EL (cell line): ENCODE measurements at places on chromosomes 5 and 9.

DNA sequence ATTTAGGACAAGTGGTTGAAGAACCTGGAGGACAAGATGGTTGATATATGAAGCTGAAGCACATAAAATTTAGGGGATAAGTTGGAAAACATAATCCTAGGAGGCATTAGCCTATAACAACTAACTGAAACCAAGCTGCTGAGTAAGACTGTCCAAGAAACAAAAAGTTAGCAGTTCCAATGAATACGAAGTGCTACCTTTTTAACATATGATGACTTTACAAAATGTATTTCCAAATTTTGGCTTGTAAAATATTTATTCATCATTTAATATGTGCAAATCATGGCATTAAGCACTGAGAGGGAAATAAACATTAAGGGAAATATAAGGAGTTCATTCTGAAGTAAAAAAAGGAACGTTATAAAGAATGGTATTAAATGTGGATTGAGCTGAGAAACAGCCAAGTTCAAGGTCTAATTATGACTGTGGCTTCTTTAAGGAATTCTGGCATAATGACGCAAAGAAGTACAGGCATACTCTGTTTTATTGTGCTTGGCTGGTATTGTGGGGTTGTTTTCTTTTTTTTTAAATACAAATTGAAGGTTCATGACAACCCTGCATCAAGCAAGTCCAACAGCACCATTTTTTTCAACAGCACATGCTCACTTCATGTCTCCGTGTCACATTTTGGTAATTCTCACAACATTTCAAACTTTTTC lies 7.7 kb downstream of the RAPGEF6 start:
- DNase-seq, result no peak

GRCh38 chr9:121672213-121672612 lies 20.8 kb downstream of the DAB2IP start:
- no peak for DNase-seq

- DNase-seq, result no peak
These were observed 119.8 kb upstream of the EGFLAM start for GRCh38 chr5:38138574-38138973.

- peak; percentile 86 for DNase-seq
These were observed 239.6 kb upstream of the TAS2R1 start for GRCh38 chr5:9869616-9870288.

- DNase-seq, result peak; percentile 90
These were observed 46.1 kb downstream of the PTTG1 start for GRCh38 chr5:160467555-160468362.

DNA sequence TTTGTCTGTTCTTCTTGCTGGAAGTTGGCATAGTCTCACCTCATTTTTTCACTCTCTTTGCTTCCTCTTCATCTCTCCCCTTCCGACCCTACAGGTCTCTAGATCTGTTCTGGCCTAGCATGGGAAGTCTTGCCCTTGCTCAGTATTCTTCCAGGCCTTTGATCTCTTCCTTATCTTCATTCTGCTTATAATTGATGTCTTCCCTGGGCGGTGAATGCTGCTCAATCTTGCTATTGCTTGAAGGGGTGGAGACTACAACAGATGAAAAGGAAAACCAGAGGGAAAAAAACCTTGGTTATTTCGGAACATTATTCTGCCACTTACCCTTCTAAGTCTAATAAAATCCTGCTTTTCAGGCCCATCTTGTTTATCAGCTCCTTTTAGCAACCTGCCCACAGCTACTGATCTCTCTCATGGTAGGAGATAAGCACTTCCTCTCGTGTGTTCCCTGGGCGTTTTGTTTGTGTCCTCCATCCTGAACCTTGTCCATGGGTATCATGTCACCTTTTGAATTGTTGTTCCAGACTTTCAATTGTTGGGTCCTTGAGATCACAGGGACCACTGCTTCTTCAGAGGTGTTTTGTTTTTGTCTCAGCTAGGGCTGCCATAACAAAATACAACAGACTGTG lies 375.6 kb downstream of the ADGRV1 start:
- no peak for DNase-seq

DNA sequence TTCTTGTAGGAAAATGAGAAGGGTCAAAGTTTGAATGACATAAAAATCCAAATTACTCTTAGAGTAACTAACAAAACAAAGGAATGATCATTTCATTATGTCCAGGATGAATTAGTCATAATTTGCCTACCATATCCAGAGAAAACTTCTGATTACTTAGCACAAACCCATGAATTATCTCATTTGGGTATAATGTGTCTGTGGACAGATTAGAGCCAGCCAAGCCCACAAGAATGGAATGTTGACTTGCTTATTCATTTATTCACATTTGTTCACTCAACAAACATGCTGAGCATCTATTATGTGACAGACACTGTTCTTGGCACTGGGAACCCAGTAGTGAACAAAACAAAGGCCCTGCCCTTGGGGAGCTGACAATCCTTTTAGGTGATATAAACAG lies 87.4 kb downstream of the APBA1 start:
- peak; percentile 24 for DNase-seq

GRCh38 chr5:112344540-112344939 lies 74.5 kb downstream of the EPB41L4A start:
- DNase-seq, result no peak

GRCh38 chr5:175844174-175844573 lies 27.2 kb upstream of the CPLX2 start:
- DNase-seq, result no peak

GRCh38 chr9:87862536-87863268 lies 20.0 kb upstream of the SPATA31E1 start:
- DNase-seq, result peak; percentile 89

DNA sequence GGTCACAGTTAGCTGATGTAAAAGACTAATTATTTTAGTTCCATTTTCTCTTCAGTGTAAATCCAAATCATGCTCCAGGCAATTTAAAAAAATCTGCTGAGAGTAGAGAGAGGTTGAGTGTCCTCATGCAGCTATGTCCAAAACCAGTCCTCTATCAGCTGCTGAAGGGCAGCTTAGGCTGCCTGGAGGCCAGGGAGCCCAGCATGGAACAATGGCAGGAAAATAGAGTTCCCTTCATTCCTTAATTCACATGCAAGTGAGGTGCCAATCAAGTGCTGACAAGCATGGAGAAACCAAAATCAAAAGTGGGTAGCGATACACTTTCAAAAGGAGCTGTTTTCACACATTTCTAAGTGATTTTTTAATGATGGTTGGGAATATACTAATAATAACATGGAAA lies 78.3 kb upstream of the POU5F2 start:
- DNase-seq, result no peak

DNA sequence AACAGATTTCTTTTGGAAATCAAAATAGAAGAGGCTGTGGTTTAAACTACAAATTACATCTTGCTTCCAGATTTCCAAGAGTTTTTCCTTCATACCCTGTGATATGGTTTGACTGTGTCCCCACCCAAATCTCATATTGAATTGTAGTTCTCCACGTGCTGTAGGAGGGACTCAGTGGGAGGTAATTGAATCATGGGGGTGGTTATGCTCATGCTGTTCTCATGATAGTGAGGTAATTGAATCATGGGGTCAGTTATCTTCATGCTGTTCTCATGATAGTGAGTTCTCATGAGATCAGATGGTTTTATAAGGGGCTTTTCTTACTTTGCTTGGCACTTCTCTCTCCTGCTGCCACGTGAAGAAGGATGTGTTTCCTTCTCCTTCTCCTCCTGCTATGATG lies 687.0 kb upstream of the ZNF608 start:
- no peak for DNase-seq

DNA sequence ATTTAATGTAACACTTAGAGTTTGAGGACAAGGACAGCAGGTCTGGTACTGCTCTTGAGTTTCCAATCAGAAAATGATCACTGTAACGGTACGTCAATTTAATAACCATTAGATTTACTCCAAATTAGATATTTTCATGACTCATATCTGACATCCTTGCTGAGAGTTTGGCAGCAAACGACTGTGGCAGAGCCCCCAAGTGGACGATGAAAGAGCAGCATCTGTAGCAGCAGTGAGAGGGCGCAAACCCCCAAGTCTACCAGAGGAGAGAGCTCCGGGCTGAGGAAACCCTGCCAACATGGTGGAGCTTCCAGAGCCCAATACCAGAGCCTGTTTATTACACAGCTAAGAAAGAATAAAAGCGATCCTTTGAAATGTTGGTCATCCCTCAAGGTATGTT lies 73.2 kb upstream of the EPB41L4A start:
- peak; percentile 66 for DNase-seq

GRCh38 chr5:51378448-51379330 lies 4.6 kb upstream of the ISL1 start:
- no peak for DNase-seq

- no peak for DNase-seq
These were observed 280.4 kb downstream of the PBX3 start for GRCh38 chr9:126027566-126027965.

GRCh38 chr5:111095982-111096381 lies 3.8 kb downstream of the WDR36 start:
- no peak for DNase-seq

DNA sequence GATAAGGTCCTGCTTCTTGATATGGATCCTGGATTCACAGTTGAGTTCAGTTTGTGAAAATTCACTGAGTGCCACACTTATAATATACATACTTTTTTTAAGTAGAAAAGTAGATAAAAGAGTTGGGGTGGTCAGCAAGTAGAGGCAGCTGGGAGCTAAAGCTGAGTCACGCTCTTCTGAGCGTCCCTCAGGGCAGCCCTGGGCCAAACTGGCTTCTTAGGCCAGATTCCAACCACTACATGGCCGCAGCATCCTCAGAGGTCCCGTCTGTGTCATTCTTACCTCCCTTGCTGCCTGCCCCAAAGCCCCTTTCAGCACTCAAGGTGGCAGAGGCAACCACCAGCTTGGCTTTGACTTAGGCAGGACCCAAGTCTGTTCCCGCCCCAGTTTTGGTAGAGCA lies 123.3 kb upstream of the TBC1D2 start:
- DNase-seq, result peak; percentile 47

GRCh38 chr9:5801739-5802113 lies 31.2 kb downstream of the ERMP1 start:
- DNase-seq, result peak; percentile 24

GRCh38 chr9:34521406-34522045 lies 1.3 kb downstream of the ENHO start:
- DNase-seq, result no peak

GRCh38 chr9:127154390-127155191 lies 32.2 kb upstream of the ANGPTL2 start:
- DNase-seq, result peak; percentile 60

DNA sequence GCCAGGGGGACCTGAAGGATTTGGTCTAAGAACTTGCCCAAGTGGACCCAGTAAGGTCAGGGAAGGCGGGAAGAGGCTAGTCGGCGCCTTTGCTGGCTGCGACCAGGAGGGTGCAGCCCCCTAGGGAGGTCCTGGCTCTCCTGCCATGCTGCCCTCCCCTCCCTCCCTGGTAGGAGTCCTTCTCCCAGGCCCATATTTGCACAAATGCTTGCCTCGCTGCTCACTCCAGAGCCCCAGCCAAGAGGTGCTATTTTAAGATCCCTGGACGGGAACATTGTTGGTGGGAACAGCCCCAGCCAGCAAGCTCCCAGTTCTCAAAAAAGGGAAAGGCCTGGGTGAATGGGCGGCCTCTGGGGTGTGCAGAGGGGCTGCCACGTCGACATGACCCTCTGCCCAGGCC lies 4.3 kb upstream of the IL17B start:
- DNase-seq, result no peak

GRCh38 chr9:80378669-80379293 lies 807.0 kb downstream of the TLE4 start:
- DNase-seq, result no peak

GRCh38 chr5:115354246-115354645 lies 57.8 kb upstream of the CCDC112 start:
- no peak for DNase-seq

GRCh38 chr9:38727497-38728001 lies 7.6 kb upstream of the FAM240B start:
- no peak for DNase-seq

GRCh38 chr5:107154593-107154992 lies 516.1 kb downstream of the EFNA5 start:
- no peak for DNase-seq

DNA sequence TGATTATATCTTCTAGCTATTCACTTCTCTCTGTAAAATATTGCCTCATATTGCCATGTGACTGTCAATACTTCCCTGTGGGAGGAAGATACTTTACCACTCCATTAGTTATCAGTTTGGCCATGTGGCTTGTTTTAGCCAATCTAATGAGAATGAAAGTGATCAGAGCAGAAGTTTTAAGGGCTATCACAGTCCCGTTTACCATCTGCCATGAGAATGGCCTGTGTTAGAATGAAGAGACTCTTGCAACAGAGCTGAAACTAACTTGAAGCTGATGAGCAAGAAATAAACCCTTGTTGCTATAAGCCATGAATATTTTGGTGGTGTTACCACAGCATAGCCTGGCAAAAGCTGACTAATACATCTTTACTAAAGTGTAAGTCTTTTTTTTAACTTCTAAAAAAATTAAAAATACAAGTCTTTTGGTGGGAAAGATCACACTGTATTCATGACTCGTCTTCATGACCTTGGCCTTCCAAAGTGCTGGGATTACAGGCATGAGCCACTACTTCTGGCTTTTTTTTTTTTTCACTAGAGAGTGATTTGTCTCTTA lies 68.0 kb upstream of the CTNNA1 start:
- DNase-seq, result no peak

GRCh38 chr9:99605016-99605743 lies 216.5 kb upstream of the NR4A3 start:
- DNase-seq, result no peak

GRCh38 chr5:36733183-36733582 lies 126.8 kb downstream of the SLC1A3 start:
- no peak for DNase-seq

DNA sequence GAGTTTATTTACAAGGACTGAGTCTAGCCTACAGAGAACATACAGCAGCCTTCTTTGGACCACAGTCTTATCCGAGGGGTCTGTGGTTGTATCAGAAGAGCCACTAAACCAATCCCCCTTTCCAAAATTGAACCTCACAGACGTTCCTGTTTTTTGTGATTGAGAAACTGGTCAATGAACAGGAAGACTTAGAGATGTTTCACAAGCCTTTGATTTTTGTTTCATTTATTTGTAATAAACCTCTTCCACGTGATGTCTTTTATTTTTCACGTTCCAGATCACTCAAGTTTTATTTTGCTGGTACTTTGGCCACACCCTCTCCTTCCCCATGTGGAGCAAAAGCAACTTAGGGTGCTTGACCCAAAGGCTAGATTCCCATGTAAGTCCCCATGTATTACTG lies 16.1 kb downstream of the CCT5 start:
- no peak for DNase-seq

DNA sequence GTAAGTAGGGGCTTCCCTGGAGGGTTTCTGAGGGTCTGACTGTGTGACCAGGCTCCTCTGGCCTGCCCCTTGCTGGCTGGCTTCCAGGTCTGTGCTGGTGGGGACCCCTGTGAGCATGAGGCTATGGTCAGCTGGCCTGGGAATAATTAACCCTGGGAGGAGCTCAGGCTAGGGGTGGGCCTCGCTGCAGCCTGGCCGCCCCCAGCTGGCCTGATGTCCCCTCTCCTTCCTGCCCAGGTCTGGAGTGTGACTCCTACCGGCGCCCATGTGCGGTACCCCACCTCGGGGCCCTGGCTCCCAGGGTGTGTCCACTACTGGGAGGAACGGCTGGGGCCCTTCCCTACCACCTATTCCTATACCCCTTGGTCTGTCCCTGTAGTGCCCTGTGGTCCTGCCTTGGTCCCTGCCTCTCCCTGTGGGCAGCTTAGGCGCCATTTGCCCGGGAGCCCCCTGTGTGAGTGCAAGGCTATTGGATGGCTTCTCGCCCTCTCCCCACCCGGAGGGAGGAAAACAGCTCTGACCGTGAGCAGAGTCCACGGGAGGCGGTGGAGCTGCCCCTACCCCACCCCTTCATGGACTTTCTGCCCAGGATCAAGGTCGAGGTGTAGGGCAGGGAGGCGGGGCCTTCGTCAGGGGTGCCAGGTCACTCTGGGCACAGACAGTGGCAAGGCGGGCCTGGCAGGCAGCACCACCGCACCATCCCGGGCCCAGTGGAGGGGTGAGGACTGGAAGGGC lies 9.4 kb downstream of the RXRA start:
- no peak for DNase-seq

- DNase-seq, result no peak
These were observed 175.8 kb upstream of the IER5L start for GRCh38 chr9:129353697-129354336.
